ENCODE measurements at places on chromosomes 6 and 20.

DNA sequence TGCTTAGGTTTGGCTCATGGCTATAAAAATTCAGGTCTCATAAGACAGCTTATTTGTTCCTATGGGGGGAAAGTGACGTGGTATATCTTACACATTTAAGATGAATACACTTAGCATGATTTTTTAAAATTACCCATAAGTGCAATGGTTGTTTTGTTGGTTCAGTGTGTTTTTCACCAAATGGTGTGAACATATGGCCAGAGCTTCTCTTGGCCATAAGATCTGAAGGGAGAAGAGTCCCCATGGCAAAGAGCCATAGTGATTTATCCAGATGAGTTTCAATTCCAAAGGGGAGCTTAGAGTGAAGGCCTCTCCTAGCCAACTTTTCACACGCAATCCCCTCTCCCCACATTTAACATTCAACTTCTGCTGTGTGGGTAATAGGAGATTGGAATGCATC, 107.6 kb downstream of the TMEM242 start:
- DNase-seq: no peak

DNA sequence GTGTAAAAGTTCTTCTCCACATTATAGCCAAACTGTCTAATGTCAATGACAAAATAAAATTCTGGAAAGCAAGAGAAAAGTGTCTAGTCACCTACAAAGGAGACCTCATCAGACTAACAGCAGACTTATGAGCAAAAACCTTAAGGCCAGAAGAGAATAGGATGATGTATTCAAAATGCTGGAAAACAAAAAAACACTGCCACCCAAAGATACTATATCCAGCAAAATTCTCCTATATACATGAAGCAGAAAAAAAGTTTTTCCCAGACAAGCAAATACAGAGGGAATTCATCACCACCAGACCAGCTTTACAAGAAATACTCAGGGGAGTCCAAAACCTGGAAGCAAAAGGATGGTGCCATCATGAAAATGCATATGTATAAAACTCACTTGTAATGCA, 755.6 kb upstream of the CITED2 start:
- DNase-seq: no peak

DNA sequence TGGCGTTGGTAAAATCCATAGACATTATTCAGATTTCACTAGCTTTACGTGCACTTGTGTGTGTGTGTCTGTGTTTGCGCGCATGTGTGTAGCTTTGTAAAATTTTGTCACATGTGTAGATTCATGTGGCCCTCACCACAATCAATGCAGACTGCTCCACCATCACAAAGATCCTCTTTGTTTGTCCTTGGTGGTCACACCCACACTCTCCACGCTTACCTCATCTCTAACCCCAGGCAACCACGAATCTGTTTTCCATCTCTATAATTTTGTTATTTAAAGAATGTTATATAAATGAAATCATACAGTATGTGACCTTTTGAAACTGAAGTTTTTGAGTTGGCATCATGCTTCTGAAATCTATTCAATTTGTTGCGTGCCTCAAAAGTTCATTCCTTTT, 58.5 kb downstream of the GRM1 start:
- no peak for DNase-seq

DNA sequence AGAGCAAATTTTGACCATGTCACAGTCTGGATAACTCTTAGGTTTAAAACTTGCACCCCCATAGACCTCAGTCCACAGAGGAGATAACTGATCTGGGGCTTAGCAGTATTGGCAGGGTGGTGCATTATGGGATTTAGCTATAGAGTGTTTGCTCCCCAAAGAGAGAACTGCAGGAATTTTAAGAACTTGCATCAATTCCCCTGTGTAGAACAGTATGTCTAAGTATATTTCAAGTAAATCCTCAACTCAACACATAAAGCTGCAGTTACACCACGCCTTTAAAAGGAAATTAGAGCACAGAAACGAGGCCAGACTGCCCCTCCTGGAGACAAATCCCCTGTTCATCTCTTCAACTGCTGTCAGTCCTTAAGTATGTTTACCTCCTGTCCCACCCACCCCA, 144.9 kb downstream of the TRMT11 start:
- DNase-seq: no peak

DNA sequence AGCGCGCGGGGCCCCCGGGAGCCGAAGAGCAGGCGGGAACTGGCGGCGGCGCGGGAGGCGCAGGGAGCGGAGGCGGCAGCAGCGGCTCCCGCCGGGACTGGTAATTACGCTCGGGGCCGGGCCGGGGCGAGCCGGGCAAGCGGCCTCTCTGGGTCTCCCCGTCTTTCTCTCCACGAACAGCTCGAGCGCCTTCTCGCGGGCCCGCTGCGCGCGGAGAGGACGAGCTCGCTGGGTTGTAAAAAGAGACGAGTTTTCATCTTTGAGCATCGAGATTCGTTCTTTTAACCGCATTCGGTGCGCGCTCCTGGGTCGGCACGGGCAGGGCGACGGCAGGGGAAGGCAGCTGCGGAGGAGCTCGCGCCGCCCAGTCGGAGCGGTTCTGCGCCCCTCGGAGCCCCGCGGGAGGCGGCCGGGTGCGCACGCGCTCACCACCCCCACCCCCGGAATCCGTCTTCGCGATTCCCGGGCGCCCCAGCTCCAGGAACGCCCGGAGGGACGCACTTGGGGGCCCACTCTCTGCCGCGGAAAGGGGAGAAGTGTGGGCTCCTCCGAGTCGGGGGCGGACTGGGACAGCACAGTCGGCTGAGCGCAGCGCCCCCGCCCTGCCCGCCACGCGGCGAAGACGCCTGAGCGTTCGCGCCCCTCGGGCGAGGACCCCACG, 38.0 kb downstream of the YTHDF1 start:
- DNase-seq: no peak

GRCh38 chr20:51354769-51355319, 187.7 kb downstream of the NFATC2 start:
- no peak for DNase-seq

DNA sequence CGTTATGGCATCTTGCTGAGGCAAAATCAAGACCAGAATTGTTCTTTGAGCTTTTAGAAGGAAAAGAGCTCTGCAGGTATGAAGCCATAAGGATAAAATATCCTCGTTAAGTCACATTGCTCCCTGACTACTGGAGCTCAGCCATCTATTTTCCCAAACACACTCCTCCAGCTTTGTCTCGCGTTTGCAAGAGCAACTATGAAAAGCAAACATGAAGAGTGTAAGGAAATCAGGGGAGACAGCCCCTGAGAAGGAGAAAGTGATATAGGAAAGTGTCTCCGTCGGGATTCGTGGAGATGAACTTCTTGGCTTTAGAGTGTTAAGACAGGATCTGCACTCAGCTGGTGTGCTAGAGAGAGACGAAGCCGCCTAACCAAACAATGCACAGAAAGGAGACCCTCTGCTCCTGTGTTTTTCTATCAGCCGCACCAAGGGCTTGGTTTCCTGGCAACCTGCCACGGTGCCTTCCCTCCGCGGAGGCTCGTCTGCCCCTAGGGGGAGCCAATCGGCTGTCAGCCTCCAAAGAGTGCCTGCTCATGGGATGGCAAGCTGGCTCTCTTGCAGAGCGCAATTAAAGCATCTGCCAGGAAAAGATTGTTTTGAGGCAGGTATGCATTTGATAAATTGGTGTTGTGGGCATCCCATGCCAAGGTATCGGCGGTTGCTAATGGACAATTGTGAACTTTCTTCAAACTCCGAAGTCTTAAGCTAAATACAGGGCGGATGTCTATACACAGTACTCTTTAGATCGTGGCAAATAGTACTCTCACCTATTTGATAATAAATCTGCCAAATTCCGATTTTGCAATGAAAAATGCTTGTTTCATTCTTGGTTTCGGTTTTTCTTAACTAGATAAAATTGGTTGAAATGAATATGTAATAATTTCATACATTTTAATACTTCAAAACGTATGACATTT, 603.2 kb downstream of the RNF144B start:
- peak; percentile 3 for DNase-seq

GRCh38 chr6:15715851-15716250, 53.0 kb upstream of the DTNBP1 start:
- DNase-seq: no peak

DNA sequence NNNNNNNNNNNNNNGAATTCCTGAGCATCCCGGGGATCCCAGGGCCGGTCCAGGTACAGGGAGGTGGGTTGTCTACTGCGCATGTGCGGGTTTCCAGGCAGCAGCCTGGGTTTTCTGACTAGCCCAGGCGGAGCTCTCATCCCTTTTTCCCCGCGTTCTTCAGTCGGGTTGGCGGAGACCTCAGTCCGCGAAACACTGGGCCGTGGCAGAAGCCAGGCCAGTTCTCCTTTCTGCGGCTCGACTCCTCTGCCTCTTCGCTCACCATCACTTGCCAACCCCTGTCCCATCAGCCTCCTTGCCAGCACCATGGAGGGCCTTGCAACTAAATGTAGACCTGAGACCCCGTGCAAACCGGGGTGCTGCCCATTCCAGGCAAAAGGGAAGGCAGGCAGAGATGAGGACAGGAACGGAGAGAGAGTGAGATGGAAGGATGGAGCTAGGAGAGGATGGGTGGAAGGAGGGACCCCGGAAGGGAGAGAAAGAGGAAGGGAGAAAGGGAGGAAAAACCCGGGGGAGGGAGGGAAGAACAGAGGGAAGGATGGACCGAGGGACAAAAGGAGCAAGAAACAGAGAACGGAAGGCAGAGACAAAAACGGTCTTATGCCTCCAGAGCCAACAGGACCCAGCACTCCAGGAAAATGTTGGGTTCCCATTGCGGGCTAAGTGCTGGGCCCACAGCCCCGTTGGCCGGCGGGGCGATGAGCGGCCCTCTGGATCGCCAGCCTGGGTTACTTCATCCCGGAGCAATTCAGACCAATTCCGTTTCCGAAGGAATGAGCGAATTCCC, 445.4 kb upstream of the DEFB115 start:
- DNase-seq: peak; percentile 51

DNA sequence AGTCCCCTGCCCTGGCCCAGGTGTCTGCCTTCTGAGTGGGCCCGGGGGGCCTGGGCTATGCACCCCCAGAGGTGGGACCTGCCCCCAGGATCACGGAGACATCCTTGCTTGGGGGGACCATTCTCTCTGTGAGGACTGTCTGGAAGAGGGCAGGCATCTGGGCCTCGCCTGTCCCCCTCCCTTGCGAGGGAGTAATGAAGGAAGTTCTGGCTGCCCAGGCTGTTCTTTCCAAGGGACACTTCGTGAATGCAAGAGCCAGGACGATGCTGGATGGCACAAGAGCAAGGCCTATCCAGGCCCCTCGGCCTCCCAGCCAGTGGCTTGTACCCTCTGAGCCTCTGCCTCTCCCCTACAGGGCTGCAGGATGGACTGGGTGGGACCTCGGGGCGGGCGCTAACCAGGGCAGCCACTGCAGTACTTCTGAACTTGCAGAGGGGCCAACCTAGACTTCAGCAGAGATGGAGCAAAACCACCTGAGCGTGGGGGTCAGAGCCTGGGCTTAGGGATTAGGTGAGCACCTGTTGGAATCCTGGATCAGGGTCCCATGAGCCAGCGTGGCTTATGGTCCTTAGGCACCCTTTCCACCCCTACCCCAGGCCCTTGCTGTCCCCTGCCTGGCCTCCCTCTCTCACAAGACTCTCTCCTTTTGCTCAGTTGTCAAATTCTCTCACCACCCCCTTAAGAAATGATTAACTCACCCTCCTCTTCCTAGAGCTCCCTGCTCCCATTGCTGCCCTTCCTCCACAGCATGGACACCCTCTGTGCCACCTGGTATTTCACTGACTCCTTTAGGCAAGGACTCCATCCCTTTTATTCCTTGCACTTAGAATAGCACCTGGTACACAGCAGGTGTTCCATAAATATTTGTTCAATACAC, 53.2 kb downstream of the CTCFL start:
- DNase-seq: no peak

GRCh38 chr20:22775671-22776139, 191.3 kb upstream of the FOXA2 start:
- DNase-seq: no peak

DNA sequence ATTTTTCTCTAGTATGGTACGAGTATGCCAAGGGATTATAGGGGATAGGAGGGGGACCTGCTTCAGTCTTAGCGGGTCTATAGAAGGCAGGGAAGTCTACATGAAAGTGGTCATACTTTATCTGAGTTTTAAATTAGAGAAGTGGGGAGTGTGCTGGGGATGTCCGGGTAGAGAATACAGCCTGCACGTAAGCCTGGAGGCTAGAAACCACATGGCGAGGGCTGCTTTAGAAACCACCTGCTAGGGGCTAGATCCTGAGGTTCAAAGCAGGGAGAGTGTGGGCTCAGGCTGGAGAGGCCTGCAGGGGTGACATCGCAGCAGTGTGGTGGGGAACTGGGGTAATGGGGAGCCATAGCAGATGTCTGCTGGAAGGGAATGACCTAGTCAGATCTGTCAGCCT, 85.2 kb downstream of the VEGFA start:
- no peak for DNase-seq

DNA sequence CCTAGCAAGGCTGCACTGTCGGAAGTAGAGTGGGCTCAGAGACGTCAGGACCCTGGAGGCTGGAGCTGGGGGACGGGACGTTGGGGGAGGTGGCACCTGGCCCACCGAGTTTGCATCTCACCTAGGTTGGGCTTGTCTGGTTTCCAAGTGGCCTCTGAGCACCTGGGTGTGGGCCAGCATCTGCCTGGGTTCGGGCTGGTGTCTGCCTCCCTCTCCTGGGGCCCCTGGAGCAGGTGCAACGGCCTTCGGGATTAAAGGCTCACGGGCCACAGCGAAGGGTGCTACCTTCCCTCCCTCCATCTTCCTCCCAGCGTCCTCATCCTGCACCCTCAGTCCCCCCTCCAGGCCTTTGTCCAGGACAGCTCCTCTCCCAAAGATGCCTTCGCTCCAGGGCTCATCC, 6.0 kb downstream of the HRH3 start:
- DNase-seq: no peak

- no peak for DNase-seq
These were observed 158.3 kb downstream of the OPRM1 start for GRCh38 chr6:154197196-154197860.

- no peak for DNase-seq
These were observed 1.7 kb downstream of the ADRM1 start for GRCh38 chr20:62304331-62305148.

GRCh38 chr6:167797011-167797471, 29.7 kb upstream of the AFDN start:
- DNase-seq: no peak

- no peak for DNase-seq
These were observed 1268.8 kb downstream of the EPHA7 start for GRCh38 chr6:92150553-92150952.

- DNase-seq: no peak
These were observed 96.6 kb upstream of the FKBP1C start for GRCh38 chr6:63114610-63115211.

GRCh38 chr20:48648482-48649051, 179.2 kb downstream of the PREX1 start:
- no peak for DNase-seq

GRCh38 chr6:145315982-145316600, 419.2 kb downstream of the EPM2A start:
- no peak for DNase-seq

GRCh38 chr6:27669295-27669623, 196.4 kb upstream of the ZNF184 start:
- no peak for DNase-seq
